ENCODE measurements at places on chromosomes 6 and 20.

GRCh38 chr6:138468320-138469015 lies 30.8 kb downstream of the NHSL1 start:
- DNase-seq, result no peak

GRCh38 chr6:1335367-1336037 lies 23.6 kb downstream of the FOXQ1 start:
- DNase-seq, result no peak

DNA sequence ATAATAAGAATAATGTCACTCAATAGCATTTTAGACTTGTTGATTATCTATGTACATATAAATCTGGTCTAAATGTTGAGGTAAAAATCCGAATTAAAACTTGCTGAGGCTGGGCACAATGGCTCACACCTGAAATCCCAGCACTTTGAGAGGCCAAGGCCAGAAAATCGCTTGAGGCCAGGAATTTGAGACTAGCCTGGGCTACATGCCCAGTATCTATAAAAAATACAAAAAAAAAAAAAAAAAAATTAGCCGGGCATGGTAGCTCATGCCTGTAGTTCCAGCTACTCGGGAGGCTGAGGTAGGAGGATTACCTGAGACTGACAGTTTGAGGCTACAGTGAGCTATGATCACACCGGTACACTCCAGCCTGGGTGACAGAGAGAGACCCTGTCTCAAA lies 34.2 kb upstream of the SUPT3H start:
- no peak for DNase-seq

GRCh38 chr20:36277546-36277945 lies 28.6 kb upstream of the DLGAP4 start:
- no peak for DNase-seq

DNA sequence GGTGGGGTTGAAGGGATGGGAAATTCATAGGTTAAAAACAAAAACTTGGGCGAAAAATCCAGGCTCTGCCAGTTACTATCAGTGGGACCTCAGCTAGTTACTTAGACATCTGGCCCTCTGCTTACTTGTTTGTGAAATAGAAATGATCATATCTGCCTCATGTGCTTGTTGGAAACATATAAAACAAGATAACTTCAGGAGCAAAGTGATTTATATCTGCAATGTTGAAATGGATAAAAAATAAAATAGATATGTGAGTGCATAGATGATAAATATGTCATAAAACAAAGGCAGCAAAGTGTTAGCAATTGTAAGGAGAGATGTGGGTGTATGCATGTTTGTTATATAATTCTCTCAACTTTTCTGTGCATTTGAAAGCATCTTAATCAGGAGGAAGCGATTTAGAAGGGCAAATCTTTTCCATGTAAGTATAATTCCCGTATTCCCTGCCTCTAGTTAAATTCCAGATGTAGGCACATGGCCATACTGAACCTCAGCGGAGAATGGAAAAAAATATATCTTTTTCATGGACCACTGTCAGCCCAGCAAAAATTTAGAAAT lies 579.0 kb upstream of the FLRT3 start:
- no peak for DNase-seq

DNA sequence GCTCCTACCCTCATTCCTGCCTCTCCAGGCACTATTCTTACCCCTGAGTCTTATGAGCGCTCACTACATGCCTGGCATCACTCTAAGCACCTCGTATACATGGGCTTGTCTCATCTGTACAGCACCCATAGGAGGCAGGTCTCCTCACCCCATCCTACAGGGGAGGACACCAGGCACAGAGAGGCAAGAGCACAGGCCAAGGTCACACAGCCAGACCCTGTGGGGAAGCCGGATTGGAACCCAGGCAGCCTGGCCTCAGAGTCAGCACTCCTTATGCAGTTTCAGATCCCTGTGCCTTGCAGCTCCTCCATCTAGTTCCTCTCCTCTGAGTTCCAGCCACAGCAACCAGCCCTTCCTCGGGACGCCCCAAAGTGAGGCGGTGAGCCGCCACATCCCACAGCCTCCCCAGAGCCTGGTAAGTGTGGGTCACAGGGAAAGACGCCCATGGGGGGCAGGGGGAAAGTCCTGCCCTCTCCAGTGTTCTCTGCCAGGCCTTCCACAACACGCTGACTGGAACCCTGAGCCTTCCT lies 103.3 kb downstream of the NFATC2 start:
- no peak for DNase-seq

GRCh38 chr6:113649276-113649675 lies 207.9 kb upstream of the MARCKS start:
- DNase-seq, result no peak

GRCh38 chr6:47810885-47811284 lies 29.1 kb downstream of the OPN5 start:
- no peak for DNase-seq

- no peak for DNase-seq
Observed at GRCh38 chr6:2063547-2063946, 181.9 kb downstream of the GMDS start.

DNA sequence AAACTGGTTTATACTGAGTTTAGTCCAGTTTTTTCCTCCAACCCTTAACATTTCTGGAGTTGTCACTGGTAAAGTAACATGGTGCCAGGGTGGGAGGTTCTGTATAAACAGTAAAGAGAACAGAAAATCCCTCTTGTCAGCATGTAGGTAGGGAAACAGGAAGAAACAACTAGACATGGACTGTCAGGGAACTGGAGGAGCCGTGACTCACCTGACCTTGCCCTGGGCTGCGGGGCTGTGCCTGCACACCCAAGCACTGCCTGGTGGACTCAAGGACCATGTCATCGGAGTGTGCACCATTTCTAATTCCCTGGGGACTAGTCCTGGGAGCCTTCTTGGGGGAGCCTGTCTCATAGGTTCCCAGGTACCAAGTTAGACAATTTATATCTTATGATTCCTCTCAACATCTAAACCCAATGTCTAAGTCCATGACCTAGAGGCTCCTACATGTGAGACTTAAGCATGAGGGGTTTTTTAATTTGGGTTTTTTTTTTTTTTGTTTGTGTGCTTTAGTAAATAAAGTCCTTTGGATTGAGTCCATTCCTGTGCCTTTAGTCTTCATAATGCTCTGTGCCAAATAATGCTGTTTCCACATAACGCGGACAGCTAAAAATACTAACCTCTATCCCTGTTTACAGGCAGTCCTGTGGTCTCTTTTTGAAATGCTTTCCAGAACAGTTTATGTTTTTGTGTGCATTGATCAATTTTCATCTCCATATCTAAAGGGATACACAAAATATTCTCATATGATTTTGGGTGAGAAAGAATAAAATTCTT lies 136.9 kb upstream of the SUPT3H start:
- DNase-seq, result no peak

GRCh38 chr6:2230659-2231277 lies 14.6 kb downstream of the GMDS start:
- DNase-seq, result no peak

GRCh38 chr6:144007478-144008119 lies 460 bp downstream of the PLAGL1 start:
- no peak for DNase-seq

- no peak for DNase-seq
Observed at GRCh38 chr6:138610816-138611215, 111.5 kb upstream of the NHSL1 start.

- DNase-seq, result no peak
Observed at GRCh38 chr6:151914484-151914883, 107.0 kb downstream of the ESR1 start.

- no peak for DNase-seq
Observed at GRCh38 chr6:114733596-114733995, 390.8 kb upstream of the HS3ST5 start.

GRCh38 chr6:35735452-35735851 lies 1.4 kb upstream of the ARMC12 start:
- DNase-seq, result no peak

DNA sequence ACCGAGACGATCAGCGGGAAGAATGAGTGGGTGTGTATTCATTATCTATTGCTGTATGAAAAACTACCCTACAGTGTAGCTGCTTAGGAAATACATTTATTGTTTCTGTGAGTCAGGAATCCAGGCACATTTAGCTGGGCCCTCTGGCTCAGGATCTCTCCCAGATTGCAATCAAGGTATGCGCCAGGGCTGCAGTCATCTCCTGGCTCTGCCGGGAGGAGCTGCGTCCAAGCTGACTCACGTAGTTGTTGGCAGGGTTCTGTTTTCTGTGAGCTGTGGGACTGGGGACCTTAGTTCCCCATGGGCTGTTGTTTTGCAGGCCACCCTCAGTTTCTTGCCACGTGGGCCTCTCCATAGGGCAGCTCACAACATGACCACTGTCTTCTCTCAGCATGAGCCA lies 68.2 kb upstream of the FUCA2 start:
- no peak for DNase-seq

DNA sequence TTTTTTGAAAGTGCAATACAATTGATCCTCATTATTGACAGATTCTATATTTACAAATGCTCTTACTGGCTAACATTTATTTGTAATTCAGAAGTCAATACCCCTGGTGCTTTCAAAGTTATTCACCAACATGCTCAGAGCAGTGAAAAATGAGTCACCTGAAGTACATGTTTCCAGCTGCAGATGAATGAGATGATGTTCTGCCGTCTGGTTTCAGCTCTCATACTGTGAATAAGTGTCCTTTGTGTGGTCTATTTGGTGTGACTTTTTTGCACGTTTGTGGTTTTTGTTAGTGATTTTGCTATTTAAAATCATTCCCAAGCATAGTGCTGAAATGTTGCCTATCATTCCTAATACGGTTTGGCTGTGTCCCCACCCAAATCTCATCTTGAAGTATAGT lies 22.3 kb upstream of the EYA4 start:
- DNase-seq, result no peak

DNA sequence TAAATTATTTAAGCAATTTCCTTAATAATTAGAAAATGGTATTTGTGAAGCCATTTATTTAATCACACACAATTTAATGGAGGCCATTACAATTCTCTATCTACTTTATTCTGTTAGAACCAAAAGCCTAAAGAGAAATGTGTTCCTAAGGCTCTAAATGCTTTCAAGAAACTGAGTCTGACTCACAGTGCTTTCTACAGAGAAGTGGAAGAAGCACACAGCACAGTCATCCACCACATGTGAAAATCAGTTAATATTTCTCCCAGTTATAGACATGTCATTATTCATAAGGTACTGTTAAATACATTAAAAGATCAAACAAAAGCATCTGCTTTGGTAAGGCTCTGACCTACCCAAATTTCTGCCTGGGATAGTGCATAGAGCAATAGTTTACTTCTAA lies 214.4 kb downstream of the ALDH8A1 start:
- DNase-seq, result no peak

GRCh38 chr20:59945731-59946130 lies 5.5 kb downstream of the FAM217B start:
- DNase-seq, result no peak

DNA sequence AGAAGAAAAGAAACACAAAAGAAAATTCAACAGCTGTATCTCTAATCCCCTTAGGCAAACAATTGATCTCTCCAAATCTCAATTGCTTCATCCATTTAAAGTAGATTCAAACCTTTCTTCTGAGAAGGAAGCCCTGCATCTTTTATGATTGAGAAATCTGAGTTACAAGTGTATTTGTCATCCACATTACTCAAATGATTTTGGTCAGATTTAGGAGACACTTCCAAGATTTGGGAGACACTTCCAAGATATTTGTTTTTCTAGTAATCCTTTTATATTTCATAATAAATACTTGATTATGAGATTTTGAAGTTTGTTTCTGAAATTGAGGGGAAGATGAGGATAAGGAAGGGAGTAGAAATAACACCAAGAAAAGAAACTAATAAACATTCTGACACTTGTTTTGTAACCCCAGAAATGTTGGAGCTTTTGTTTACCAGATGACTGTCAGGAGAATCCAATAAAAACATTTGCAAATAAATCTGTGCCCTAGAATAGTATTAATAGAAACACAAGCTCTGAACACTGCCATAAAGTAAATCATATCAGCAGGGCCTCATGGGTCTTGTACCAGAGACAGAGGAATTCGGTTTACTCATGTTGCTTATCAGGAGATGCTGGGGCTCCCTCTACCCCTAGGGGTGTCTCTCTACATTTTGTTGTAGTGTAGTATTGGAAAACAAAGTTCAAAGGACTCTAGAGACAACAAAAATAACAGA lies 314.3 kb upstream of the NT5E start:
- DNase-seq, result no peak

DNA sequence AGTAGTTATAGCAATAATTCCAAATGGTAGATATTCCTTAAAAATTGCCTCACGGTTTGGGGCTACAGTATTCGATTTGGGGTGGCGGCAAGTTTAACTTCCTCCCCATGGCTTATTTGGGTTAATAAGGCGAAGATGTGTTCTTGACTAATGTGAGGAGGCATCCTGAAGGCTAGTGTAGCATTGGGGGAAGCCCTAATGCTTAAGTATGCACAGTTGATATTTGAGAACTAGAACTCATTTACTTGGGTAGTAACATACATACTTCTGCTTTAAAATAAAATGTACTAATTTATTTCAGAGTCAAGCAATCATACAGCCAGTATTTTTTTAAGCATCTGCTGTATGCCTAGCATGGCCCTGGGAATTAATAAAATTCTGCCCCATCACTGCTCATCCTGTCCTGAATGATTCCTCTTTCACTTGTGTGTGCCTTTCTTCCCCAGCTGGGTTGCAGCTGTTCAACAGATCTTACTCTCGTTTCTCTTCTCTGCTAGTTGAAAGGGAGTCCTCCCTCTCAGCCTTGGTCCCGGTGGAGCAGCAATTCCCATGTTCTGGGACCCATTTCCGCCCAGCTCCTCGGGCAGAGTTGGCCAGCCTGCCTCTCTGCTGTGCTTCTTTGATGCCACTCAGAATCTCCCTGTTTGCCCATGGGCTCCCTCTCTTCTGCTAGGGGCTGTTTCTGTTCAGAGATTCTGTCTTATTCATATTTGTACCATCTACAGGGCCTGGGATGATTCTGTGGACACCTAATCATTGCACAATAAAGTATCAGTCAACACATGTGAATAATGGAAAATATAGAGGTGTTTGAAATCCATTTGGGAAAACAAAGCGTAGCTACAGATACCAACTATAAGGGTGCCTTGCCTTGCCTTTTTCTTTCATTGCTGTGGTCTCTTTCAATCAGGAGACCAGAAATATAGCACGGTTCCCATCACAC lies 104.8 kb downstream of the ARID1B start:
- DNase-seq, result no peak

GRCh38 chr6:29941471-29941870 lies 861 bp upstream of the HLA-A start:
- no peak for DNase-seq
